Mammary microvascular endothelial cell (primary cell): ENCODE measurements at places on chromosomes 16 and 17. TPM values are rescaled to one million over a fixed set of nuclear protein-coding genes. Genes with fewer than 3 reads are reported as not detected.

The TMEM204 gene
- total RNA-seq, result 53.5 and 61.6 TPM in 2 replicates

The KCNG4 gene
- not detected in 2 replicates for total RNA-seq

The CA7 gene
- not detected in 2 replicates for total RNA-seq

The RHBDF2 gene
- 46.8 and 54.8 TPM in 2 replicates for total RNA-seq

The TBC1D3C gene
- total RNA-seq, result 0.13 and 0.20 TPM in 2 replicates

The SYT17 gene
- total RNA-seq, result 0.15 and 0.80 TPM in 2 replicates

The ZG16 gene
- total RNA-seq, result not detected in 2 replicates

The ELMO3 gene
- total RNA-seq, result 0.60 and 0.98 TPM in 2 replicates

The LGALS9B gene
- not detected in 2 replicates for total RNA-seq

The ARHGAP44 gene
- total RNA-seq, result 0.27 and 0.39 TPM in 2 replicates

The MPV17L gene
- total RNA-seq, result 0.13 and 0.34 TPM in 2 replicates

The EXOSC6 gene
- total RNA-seq, result 31.9 and 32.5 TPM in 2 replicates
